ENCODE measurements at places on chromosomes 1 and 21. TPM values are rescaled to one million over a fixed set of nuclear protein-coding genes. Genes with fewer than 3 reads are reported as not detected.

DNA sequence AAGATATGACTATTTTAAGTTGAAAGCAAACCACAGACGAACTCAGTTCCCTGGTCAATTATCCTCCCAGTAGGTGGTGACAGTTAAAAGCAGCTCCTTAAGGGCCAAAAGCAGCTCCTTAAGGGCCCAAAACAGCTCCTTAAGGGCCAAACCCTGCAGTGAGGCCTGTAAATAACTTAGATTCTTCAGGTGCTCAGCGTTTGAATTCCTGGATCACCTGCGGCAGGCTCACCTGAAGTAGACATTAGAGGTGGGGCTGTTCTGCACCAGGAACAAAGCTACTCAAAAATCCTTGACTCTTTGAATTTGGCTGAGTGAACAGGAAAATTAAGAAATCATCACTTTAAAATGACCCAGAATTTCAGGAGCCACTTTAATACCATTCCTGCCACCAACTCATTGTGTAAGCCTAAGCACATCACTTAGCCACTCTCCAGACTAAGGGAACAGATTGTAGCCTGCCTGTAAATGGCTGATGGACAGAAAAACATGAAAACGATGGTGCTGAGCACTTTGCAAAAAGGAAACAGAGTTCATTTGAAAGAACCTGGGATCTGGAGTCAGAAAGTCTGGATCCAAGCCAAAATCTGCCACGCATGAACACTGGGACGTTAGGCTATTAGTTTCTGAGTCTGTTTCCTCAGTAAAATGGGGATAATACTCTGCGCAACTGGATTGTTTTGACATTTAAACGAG is 126.9 kb downstream of the LRIG2 start:
- peaks cover 9% of the 10 kb centered on the region for H3K4me1 ChIP-seq
- H3K27ac ChIP-seq, result peak overlapping the region; percentile 55
- H3K36me3 ChIP-seq, result no peaks in the 10 kb centered on the region

DNA sequence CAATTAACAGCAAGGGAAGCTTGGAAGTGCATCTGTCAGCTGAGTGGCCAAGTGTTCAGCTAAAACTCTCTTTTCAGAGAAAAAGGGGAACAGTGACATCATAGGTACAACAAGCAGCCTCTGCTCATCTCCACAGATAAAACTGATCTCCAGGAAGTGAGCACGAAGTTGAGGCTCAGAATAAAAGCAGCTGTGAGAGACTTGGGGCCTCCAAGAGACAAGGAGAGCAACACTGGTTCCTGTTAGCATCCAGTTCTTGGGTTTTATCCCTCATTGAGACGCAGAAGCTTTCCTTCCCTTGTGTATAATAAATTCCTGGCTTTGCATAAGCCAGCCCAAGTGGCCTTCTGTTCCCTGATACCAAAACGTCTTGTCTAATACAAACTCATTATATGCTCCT is 20.0 kb upstream of the CNN3 start:
- no peak overlapping the region for H3K4me3 ChIP-seq
- no peaks in the 10 kb centered on the region for H3K27me3 ChIP-seq
- H3K27ac ChIP-seq, result peak overlapping the region; percentile 47
- peaks cover 28% of the 10 kb centered on the region for H3K4me1 ChIP-seq

- no peaks in the 10 kb centered on the region for H3K27me3 ChIP-seq
- peaks cover 48% of the 10 kb centered on the region for H3K4me1 ChIP-seq
- DNase-seq, result no peak
- no peaks in the 10 kb centered on the region for H3K36me3 ChIP-seq
- H3K27ac ChIP-seq, result no peak overlapping the region
- no peak overlapping the region for H3K4me3 ChIP-seq
Measured at GRCh38 chr1:31583082-31583994, 7.0 kb downstream of the TINAGL1 start.

DNA sequence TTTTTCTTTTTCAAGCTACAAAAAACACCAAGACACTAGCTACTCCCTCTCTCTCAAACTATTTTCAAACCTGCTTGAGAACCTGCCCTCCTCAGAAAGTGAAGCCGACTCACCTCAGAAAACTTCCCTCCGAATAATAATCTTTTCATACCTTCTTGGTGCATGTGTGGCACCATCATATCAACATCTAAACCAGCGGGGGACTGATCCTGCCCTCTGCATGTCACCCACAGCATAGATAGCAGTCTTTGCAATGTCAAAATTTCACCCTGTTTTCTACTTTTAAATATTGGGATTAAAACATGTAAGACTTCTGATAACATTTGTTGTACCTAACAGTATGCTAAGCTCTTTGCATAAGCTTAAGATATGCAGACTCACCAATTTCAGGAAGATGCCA is 1260.3 kb downstream of the PLA2G4A start:
- H3K27ac ChIP-seq, result no peak overlapping the region
- no peak overlapping the region for H3K4me3 ChIP-seq

DNA sequence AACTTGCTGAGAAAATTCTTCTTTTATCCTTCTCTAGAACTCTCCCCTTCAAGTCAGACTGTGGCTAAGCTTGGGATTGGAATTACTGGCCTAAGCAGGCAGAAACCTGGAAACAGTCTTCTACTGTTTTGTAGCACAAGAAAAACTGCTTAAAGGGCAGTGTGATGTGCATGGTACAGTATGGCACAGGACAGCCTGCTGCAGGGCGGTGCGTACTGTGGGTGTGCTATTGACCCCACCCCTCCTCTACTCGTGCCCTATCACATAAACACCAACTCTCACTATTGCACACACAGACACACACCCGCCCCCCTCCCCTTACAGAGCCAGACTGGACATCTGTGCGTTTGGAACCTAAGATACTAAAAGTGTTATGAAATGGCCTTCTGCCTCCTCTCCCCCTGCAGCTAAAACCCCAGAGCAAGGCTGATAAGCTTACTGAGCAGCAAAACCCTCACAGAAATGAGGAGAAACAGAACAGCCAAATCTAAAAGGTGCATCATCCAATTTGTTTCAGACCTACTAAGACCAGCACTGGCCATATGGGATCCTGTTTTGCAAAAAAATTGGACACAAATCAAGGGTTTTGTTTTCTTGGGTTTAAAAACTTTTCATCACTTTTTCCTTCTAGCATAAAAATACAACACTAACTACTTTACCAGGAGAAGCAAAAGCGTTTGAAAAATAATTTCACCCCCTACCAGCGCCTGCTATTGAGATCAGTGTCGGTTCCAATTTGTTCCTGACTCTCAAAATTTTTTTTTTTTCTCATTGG is 355.8 kb upstream of the LYPLAL1 start:
- DNase-seq, result peak; percentile 37
- H3K27me3 ChIP-seq, result no peaks in the 10 kb centered on the region
- H3K36me3 ChIP-seq, result no peaks in the 10 kb centered on the region

- H3K4me3 ChIP-seq, result no peak overlapping the region
- no peaks in the 10 kb centered on the region for H3K27me3 ChIP-seq
- H3K36me3 ChIP-seq, result no peaks in the 10 kb centered on the region
- H3K27ac ChIP-seq, result peak overlapping the region; percentile 85
- peaks cover 24% of the 10 kb centered on the region for H3K4me1 ChIP-seq
Measured at GRCh38 chr1:171160211-171160610, 24.9 kb upstream of the FMO2 start.

DNA sequence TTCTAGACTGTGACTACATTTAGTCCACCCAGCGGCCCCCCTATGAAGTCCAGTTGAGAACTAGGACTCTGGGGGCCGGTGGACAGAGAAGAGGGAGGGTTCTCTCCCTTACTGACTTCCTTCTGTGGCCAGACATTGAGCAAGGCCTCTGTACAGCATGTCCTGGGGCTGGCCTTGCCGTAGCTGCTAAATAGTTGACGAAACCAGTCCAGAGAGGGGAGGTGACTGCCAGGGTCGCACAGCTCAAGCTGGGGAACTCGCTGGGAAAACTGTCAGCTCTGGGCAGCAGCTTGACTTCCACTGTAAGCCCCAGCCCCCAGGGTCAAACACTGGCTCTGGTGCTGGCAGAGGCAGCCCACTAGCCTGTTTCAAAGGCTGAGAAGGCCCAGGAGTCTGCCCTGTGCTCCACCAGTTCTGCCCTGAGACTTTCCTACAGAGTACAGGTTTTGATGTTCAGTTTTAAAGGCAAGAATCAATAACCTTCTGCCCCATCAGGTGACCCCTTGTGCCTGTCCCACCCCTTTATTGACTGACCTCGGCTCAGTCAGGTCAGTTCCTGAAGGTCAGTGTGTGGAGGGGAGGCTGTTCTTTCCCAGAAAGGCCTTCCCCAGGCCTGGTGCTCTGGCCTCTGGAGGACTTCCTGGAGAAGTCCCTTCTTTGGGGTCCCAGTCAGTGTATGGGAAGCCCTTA is 14.1 kb downstream of the PCSK9 start:
- peak overlapping the region; percentile 20 for H3K27ac ChIP-seq
- H3K4me1 ChIP-seq, result peaks cover 4% of the 10 kb centered on the region
- no peak overlapping the region for H3K4me3 ChIP-seq
- no peaks in the 10 kb centered on the region for H3K27me3 ChIP-seq
- H3K36me3 ChIP-seq, result no peaks in the 10 kb centered on the region

- H3K36me3 ChIP-seq, result no peaks in the 10 kb centered on the region
- no peak overlapping the region for H3K4me3 ChIP-seq
- H3K27me3 ChIP-seq, result no peaks in the 10 kb centered on the region
- no peaks in the 10 kb centered on the region for H3K4me1 ChIP-seq
- no peak overlapping the region for H3K27ac ChIP-seq
Measured at GRCh38 chr1:179984942-179985341, 30.3 kb downstream of the CEP350 start.

- H3K27ac ChIP-seq, result no peak overlapping the region
- no peaks in the 10 kb centered on the region for H3K4me1 ChIP-seq
- H3K4me3 ChIP-seq, result no peak overlapping the region
- no peak for DNase-seq
Measured at GRCh38 chr1:75630004-75630594, 19.2 kb upstream of the SLC44A5 start.

DNA sequence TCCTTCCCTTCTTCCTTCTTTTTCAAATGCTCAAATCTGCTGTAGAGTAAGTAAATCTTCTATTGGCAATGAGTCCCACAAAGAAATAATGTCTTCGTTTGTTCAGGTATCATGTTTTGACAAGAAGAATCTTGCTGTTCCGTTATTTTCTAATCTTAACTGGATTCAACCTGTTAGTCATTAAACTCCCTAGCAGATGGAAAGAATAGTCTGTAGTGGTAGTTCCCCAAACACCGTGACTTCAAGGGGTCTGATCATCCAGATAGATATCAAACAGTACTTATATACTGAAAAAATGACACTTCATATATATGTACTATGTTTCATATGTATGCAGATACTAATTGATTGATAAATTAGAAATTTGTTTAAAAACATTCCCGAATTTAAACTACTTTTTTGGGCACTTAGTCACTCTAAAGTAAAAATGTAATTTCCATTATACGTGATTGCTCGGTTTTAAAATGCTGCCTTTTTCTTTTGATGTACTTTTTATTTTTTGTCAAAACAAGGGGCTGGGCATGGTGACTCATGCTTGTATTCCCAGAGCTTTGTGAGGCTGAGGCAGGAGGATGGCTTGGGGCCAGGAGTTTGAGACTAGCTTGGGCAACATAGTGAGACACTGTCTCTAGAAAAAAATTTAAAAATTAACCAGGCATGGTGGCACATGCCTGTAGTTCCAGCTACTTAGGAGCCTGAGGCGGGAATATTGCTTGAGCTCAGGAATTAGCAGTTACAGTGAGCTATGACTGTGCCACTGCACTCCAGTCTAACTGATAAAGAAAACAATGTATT is 335.7 kb upstream of the SNX7 start:
- peak; percentile 31 for DNase-seq
- peaks cover 15% of the 10 kb centered on the region for H3K4me1 ChIP-seq
- H3K27ac ChIP-seq, result no peak overlapping the region
- H3K4me3 ChIP-seq, result no peak overlapping the region
- no peaks in the 10 kb centered on the region for H3K27me3 ChIP-seq

- H3K36me3 ChIP-seq, result no peaks in the 10 kb centered on the region
- H3K27me3 ChIP-seq, result no peaks in the 10 kb centered on the region
- no peak overlapping the region for H3K27ac ChIP-seq
- no peak overlapping the region for H3K4me3 ChIP-seq
- no peaks in the 10 kb centered on the region for H3K4me1 ChIP-seq
Measured at GRCh38 chr1:50917138-50918137, 42.6 kb downstream of the FAF1 start.

DNA sequence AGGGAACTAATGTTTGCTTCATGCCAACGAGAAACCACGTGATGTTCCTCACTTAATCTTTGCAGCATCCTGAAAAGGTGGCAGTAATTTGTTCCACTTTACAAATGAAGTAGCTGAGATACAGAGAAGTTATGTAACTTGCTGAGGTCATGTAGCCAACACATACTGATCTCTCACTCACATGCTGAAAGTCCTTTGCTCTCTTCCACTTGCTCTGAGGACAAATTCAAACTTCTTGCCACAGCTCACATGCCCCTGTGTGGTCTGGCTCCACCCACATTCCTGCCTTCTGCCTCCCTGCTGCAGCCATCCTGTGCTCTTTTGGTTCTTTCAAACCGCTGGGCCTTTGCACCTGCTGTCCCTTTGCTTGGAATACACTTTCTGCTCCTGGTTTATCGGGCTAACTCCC is 55.4 kb downstream of the TMCO4 start:
- no peaks in the 10 kb centered on the region for H3K27me3 ChIP-seq

GRCh38 chr1:92933459-92933858 is 27.8 kb downstream of the DIPK1A start:
- H3K4me3 ChIP-seq, result no peak overlapping the region
- DNase-seq, result no peak
- H3K27ac ChIP-seq, result peak overlapping the region; percentile 25
- no peaks in the 10 kb centered on the region for H3K27me3 ChIP-seq

DNA sequence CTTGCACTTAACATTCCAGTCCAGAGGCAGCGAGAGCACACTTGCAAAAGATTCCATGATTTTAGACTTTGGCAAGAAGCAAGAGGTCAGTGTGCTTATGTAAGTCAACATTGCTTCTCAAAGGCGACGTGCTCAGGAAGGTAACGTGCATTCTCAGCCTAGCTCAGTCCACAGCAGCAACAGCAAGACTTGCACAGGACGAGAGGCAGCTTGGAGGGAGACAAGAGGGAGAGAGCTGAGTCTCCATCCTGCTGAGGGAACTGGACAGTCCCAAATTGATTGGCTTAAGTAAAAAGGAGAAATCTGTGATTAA is 56.5 kb downstream of the PTP4A2 start:
- no peaks in the 10 kb centered on the region for H3K36me3 ChIP-seq
- no peak overlapping the region for H3K4me3 ChIP-seq
- peak; percentile 54 for DNase-seq
- H3K4me1 ChIP-seq, result peaks cover 6% of the 10 kb centered on the region

- no peak for DNase-seq
- no peak overlapping the region for H3K27ac ChIP-seq
- H3K4me3 ChIP-seq, result no peak overlapping the region
- no peaks in the 10 kb centered on the region for H3K27me3 ChIP-seq
Measured at GRCh38 chr1:46691997-46692790, 20.5 kb downstream of the TEX38 start.

The TMEM269 gene
- total RNA-seq, result 0.32 TPM

The CASQ1 gene
- not detected for total RNA-seq

The CELA2A gene
- 9.5 TPM for total RNA-seq

The FCRL6 gene
- total RNA-seq, result not detected

The LGALS8 gene
- 43.9 TPM for total RNA-seq

The CCDC24 gene
- total RNA-seq, result 13.2 TPM

The CAPN9 gene
- 3.7 TPM for total RNA-seq

The PTCH2 gene
- 0.56 TPM for total RNA-seq
